ENCODE measurements at places on chromosomes 7 and 10.

GRCh38 chr7:3175285-3175902 lies 125.7 kb upstream of the SDK1 start:
- no peak for DNase-seq

DNA sequence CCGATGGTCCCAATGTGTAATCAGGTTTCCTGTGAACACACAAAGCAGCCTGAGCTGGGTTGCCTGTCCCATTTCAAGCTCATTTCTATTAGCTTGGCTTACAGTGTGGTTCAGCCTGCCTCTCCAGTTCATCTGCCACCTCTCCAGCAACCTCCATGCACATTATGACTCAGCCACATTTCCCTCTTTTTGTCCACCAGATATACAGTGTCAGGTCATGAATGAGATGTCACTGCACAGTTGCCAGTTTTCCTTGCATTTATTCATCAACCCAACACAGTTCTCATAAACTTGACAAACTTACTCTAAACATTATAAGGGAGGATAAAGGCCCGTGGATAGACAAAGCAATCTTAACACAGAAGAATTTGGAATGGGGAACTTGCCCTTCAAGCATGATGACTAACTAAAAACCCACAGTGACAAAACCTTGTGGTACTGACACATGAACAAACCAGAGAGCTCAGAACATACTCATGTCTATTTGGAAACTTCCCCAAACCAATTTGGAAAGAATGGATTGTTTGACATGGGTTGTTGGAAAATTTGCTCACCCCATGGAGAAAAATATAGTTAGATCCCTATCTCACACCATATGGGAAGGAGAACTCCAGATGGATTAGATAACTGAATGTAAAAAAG lies 2.5 kb upstream of the CFAP58 start:
- DNase-seq = peak; percentile 35

- no peak for DNase-seq
These were observed 69.0 kb upstream of the NPVF start for GRCh38 chr7:25297278-25297677.

- DNase-seq = no peak
These were observed 1.3 kb downstream of the LOXL4 start for GRCh38 chr10:98266647-98267046.

All from CD4-positive, alpha-beta T cell treated with Interleukin-4 for 1 hour (primary cell).